Stimulated activated CD8-positive, alpha-beta memory T cell treated with anti-CD3 and anti-CD28 coated beads, Interleukin-7, amount 100 ng/mL, for 1 hour (primary cell): ENCODE measurements at places on chromosomes 6 and 20.

DNA sequence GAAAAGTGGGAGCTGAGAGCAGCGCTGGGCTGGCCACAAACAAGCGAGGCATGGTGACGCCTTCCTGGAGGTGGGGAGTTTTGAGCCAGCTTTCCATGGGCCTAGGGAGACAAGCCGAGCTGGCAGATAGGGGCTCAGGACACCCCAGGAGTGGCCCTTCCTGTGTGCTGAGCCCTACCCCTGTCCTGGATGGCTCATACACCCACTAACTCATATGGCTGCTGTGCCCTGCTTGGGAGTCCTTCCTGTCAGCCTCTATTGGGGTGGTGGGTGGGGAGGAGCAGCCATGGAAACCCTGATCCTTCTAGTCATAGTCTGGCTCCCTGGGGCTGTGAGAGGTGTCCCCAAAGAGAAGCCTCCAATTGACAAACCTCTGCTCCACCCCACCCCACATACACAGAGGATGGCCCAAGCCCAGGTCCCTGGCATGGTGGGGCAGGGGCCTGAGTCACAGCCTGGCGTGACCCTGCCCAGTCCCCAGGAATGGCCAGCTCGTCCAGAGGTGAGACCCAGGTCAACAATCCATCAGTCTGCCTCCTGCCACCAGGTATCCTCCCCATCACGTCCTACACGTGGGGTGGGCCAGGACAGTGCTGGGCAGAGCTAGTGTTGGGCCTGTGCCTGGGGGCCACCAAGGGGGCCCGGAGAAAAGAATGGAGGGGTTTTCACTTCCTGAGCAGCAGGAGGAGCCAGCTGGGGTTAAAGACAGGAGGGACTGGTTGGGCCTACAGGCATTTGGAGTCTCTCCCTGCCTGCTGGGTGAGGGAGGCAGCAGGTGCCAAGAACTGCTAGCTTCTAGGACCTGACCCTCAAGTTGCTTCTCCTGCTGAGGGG lies 52.2 kb downstream of the MRPL14 start:
- no peak for DNase-seq

GRCh38 chr6:33452496-33452895 lies 1.9 kb upstream of the ZBTB9 start:
- DNase-seq: no peak

DNA sequence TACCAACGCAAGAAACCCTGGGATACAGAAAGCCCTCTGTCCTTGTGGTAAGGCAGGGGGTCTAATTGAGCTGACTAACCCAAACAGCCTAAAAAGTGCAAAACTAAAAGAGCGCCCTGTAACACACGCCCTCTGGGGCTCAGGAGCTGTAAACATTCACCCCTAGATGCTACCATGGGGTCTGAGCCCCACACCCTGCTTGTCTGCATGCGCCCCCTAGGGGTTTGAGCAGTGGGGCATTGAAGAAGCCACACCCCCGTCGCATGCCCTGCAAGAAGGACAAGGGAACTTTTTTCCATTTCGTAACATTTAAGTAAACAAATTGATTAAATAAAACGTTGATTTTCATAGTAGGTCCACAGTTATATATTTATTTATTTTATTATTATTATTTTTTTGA lies 616.9 kb upstream of the MAN1A1 start:
- DNase-seq: no peak

DNA sequence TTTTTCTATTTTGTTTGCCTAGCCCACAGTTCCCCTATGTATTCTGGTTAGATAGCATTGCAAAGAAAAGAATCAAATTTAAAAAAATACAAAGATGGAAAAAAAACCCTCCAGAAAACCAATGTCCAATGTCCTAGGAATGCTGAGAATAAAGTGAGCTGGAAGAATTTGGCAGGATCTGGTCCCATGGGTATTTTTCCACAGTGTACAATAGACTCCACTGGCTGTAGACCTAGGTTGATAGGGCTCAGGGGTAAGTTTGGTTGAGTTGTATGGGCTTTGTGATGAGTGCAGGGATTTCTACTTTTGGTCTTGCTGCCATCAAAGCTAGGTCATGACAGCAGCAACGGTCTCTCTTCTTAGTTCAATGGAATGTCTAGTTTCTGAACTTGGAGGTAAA lies 41.5 kb downstream of the SLC22A2 start:
- DNase-seq: no peak

DNA sequence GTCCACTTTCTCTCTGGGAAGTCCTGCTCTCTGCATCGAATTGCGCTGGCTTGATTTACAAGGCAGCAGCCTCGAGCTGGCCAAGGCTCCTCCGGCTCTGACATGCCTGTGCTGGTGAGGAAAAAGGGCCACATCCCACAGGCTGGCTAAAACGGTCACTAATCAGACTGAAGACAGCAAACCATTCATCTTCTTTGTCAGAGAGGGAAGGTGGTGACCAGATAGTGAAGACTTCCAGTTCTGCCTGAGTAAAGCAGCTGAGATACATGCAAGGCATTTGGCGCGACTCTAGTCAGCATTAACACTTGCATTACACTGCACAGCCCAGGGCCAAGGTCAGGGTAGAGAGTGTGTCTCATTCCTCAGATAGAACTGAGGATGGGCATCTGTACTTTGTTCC lies 203.2 kb upstream of the MAP3K7 start:
- DNase-seq: no peak

- DNase-seq: no peak
These were observed 161.2 kb downstream of the VEGFA start for GRCh38 chr6:43931201-43931600.

DNA sequence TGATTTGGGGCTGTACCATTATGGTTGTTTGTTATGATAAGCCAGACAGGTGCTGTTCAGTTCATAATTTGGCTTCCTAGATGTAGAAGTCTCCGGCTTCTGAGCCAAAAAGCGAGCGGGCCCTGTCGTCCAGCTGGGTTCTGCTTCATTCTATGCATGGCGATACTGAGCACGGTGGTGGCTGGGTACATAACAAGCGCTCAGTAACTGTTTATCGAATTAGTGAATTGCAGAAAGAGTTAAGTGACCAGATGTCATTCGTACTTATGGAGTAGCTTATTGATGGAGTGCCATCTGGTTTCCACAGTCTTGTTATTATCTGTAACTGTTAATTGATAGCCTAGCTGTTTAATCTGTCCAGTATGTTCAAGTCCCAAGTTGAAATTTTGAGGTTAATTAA lies 85.0 kb downstream of the DTD1 start:
- no peak for DNase-seq

DNA sequence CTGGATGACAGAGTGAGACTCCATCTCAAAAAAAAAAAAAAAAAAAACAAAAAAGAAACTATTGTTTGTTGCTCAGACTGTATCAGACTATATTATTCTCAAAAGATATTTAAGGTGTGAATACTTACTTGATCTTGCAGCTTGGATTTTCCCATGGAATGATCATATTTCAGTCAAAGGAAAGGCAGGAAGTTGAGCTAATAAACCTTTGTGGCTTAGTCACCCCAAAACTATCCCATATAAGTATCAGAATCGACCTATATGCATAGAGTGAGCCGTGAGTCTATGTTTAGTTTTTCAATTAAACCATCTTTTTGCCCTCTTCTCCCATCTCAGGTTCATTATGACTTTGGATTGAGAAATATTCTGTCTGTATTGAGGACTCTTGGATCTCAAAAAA lies 152.6 kb downstream of the DNAH8 start:
- no peak for DNase-seq

GRCh38 chr20:16257021-16257420 lies 316.2 kb downstream of the KIF16B start:
- no peak for DNase-seq

DNA sequence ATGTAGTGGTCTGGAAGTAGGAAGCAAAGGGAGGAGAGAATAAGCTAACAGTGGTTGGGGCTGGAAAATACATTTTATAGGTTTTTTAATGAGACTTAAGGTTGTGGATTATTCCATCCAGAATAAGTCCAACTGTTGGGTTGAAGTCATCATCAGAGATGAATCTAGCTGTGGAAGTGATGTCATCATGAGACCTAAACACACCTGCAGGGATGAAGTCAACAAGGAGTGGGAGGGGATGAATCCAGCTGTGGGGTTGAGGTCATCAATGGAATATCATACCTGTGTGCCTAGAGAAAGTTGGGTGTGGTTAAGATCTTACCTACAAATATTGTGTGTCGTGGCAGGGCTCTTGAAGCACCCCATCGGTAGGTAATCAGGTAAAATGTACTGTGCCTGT lies 730.7 kb downstream of the RFPL4B start:
- no peak for DNase-seq

DNA sequence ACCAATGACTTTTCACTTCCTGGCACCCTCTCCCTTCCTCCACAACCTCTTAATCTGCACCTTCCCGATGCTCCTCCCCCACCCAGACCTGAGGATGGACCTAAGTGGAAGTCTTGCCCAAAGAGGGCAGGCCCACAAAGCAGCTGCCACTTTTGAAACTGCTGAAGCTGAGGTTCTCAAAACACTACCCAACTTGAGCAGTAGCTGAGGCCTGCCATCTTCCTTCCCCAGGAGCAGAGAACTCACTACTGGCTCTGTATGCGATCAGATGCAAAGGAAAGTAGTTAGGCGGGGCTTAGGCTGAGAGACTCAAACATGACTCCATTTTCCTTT lies 1.5 kb downstream of the HM13 start:
- DNase-seq: no peak

GRCh38 chr6:163877877-163878639 lies 463.5 kb downstream of the QKI start:
- no peak for DNase-seq

DNA sequence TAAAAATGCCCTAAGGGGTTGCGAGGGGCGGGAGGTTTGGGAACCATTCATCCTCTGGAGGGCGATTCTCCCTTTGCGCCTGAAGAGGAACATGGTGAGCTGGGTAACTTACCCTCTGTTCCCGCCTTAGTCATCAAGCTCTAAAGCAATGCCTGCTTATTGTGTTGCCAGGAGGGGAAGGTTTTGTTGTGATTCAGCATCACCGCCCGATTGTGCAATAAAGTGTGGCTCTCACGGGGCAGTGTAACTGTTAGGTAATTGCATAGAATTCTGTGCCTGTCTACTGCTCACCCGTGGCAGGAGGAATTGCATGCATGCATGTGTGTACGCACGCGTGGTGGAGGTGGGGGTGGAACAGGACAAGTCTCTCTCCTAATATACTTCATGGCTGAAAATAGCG lies 95.5 kb upstream of the AGPAT4 start:
- no peak for DNase-seq

DNA sequence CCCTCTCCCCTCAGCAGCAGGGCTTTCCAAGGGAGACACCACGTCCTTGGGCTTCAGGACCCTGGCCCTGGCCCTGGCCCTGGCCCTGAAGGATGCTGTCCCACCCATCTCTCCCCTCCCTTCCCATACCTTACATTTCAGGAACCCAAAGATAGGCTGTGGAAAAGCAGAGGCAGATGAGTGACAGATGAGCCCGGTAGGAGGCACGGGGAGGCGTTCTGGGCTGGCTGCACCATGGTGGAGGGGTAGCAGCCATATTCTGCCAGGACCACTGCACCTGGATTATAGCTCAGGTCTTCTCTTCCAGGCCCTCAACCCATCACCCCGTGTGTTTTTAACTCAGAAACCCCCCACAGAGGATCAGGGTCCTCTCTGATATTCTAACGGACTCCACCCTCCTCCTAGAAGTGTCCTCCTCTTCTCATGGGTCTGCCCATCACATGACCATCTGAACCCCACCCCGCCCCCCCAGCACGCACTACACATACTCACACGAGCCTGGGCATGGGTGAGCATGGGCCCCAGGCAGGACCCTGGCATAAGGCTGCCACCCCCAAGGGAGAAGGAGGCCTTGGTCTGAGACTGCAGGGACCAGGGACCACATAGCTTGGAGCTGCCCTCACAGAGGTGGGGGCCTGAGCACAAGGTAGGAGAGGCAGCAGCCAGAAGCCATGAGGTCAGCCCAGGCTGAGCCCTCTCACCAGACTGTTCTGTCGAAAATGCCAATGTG lies 220.8 kb upstream of the CDH4 start:
- DNase-seq: no peak
